CD4-positive, alpha-beta T cell treated with Interleukin-6 at 100 ng/mL for 8 hours (primary cell): ENCODE measurements at places on chromosomes 6 and 20.

DNA sequence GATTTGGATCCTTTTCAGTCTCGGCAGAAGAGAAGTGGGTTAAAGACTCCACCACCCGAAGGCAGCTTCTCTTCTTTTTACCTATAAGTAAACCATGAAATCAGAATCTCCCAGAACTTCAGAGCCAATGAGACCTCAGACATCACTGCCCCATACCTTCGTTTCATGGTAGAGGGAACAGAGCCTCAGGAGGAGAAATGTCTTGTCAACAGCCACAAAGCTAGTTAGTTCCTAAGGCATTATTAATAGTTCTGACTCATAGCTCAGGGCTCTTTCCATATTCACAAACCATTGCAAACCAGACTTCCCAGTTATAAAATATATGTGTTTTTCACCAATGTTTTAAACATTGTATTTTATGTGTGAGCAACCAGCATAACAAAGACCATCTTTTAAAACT lies 118.7 kb upstream of the RIPOR2 start:
- DNase-seq: no peak

DNA sequence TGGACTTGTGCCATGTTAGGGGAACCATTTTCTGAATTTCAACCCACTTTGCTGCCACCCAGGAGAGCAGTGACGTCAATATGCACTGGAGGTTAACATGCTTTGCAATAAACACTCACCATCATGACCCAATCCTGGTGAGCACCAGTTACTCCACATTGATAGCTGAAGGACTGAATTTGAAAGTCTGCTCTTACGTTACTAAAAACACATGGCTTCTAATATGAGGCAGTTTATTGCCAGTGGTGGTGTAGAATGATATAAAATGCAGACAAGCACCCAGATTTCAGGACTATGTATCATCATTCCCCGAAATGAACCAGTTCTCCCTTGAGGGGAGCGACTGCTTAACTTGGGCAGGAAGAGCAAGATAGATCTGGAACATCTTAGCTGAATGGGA lies 23.8 kb downstream of the RFPL4B start:
- no peak for DNase-seq

GRCh38 chr6:105045526-105045925 lies 88.6 kb downstream of the LIN28B start:
- DNase-seq: no peak

GRCh38 chr20:41063442-41063841 lies 34.8 kb downstream of the TOP1 start:
- DNase-seq: no peak

DNA sequence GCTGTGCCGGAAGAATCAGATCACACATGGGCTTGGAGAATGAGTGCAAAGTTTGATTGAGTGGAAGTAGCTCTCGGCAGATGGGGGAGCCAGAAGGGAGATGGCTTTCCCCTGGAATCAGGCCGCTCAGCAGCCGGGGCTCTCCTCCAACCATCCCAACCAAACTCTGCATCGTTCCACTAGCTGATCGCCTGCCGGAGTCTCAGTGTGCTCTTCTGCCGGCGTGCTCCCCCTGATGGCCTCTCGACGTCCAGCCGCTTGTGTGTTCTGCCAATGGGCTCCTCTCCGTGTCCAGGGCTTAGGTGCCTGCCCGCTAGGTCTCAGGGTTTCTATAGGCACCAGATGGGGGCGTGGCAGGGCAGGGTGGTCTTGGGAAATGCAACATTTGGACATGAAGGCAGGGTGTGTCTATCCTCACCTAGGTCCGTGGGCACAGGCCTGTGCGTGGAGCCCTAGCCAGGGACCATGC lies 4.9 kb upstream of the BIRC7 start:
- DNase-seq: no peak

DNA sequence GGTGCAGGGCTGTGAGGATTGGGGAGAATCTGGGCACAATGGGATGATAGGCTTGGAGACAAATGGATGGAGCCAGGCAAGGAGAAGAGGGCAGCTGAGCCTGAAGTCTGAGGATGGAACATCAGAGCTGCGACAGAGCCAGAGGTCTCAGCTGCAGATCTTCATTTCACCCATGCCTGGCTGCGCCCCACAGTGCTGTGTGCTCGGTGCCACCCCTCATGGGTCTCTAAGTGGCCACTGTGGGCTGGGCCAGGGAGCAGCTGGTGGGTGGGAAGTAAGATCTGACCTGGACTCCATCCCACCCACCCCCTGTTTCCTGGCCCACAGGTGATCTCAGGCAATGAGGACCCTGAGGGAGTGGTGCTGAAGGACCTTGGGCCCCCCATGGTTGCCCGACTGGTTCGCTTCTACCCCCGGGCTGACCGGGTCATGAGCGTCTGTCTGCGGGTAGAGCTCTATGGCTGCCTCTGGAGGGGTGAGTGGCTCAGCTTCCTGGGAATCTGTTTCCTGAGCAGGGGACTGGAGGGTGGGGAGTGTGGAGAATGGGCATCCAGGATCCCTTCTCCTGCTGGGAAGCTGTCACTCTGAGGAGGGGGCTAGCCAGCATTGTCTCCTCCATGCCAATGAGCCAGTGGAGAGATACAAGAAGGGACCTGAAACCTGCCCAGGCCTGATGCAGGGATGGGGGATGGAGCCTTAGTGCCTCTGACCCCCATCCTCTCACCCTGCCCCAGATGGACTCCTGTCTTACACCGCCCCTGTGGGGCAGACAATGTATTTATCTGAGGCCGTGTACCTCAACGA lies 6.5 kb downstream of the DDR1 start:
- no peak for DNase-seq

DNA sequence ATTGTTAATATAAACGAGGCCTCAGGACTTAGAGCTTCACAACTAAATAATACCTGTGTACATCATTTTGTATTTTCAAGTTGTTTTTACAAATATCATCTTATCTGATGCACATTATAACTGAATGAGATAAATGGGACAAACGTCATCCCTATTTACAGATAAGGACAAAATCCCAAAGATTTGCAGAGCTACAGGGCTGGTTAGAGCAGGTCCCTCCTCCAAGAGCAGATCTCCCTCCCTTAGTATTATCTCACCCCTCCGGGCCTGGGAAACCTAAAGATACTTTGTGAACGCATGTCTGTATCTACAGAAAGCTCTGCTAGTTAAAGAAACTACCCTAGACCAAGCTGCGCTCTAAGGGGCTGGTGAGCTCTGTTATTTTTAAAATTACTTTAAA lies 130.4 kb upstream of the PROKR2 start:
- no peak for DNase-seq

DNA sequence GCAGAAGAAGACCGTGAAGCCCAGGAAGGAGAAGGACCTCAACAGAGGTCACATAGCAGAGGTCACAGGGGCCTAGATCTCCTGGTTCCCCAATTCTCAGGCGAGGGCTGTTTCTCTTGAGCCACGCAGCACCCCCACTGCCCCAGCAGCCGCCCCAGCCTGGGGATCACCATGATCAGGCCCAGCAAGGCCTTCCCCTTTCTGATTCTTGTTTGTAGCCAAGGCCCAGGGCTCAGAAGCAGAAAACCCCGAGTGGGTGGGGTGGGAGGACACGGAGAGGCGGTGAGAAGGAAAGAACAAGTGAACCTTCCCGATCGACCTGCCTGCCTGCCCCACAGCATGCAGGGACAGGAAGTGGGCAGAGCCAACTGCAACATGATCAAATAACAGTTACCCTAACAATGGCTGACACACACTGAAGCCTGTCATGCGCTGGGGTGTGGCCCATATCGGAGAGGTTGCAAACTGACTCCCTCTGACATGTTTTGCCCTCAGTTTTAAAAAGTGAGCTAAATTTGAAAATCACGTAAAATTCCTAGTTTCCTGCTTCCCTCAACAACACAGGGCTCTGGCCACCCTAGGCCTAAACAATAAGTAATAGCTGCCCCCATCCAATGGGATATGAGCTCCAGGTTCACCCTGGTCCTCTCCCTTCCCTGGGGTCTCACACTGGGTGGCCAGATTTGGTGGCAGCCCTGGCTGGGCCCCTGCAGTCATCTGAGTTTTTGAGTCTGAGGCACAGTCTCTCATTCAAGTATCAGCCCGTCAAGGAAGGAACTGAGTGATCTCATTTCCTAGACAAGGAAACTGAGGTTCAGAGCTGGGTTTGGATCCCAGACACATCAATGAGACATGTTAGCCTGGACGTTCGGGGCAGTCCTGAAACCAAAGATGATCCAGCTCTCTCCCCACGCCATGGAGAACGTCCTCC lies 6.5 kb downstream of the PEDS1 start:
- peak; percentile 82 for DNase-seq

GRCh38 chr6:28696682-28697081 lies 171.0 kb downstream of the GPX5 start:
- DNase-seq: no peak

DNA sequence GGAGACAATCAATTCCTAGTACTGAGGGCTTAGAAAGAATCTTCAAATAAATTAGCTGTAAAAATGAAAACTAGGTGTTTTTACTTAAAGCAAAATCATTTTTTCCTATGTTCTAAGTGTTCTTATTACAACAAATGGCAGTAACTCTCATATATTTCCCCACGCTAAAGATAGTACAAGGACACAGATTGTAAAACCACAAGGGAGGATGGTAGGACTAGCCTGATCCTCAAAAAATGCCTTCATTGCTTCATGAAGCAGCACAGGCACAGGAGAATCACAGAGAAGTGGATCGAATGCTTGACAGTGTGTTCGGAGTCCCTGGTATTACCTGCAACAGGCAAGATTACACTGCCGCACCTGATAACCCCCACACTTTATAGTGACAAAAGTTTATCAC lies 58.5 kb downstream of the SAMD3 start:
- no peak for DNase-seq

DNA sequence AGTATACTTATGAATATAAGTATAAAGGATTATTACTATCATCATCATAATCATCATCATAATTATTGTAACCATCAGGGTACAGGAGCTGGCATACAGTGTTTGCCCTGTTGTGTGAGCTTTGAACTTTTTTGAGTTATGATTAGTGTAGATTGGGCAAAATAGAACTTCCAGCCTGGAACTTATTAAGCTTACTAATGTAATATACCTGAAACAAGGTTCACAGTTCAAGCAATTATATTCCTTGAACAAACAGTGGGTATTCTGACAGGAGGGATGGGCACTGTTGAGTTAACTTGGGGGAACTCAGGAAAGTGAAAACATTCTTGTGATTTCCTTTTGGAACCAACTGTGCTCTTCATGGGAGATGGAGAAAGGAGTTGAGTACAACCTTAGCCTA lies 680.0 kb downstream of the DOK5 start:
- no peak for DNase-seq

- DNase-seq: no peak
Observed at GRCh38 chr20:8557711-8558110, 425.6 kb downstream of the PLCB1 start.

DNA sequence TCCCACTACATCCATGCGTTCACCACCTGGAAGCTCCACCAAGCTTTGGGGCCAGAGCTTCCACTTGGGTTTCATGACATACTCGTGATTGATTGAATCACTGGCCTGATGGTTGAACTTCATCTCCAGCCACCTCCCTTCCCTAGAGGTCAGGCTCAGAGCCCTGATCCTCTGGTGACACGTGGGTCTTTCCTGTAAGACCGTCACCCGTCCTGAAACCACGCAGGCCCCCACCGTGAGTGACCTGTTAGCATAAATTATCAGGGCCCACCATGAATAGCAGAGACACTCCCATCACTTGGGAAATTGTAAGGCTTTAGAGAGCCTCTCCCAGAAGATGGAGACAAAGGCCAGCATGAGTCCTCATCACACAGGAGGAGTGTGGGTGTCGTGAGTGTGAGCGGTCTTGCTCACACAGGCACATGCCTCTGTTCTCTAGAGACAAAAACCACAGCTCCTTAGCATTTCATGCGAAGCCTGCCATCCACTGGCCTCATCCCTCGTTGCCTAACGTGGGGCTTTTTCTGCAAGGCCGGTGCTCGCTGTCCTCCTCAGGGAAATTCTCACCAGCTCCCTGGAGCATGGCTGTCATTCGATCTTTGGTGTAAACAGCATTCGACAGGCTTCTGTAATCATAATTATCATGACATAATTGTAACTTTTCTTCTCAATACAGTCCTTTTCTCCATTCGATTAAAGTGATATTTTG lies 65.1 kb upstream of the DUSP22 start:
- no peak for DNase-seq

GRCh38 chr6:27280540-27281000 lies 31.5 kb downstream of the POM121L2 start:
- DNase-seq: no peak

DNA sequence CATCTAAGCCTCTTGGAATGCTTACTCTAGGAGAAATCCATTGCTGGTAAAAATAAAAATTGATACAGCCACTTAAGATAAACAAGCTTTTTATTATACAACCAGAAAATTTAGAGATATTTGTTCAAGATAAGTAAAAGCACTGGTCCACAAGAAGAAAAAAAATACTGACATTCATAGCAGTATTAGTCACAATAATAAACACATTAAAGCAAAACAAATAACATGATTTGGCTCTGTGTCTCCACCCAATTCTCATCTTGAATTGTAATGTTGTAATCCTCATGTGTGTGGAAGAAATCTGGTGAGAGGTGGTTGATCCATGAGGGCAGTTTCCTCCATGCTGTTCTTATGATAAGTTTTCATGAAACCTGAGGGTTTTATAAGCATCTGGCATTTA lies 1093.5 kb upstream of the ADGRB3 start:
- no peak for DNase-seq

DNA sequence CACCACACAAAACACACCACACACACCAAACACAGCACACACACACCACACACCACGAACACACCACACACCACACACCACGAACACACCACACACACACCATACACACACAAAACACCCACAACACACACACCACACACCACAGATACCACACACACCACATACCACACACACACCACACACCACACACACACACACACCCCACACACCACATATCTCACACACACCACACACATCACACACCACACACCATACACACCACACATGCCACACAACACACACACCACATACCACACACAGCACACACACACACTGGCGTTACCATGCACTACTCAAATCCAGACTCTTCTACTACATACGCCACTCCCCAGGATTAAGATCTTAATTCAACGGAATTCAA lies 118.9 kb upstream of the THBS2 start:
- no peak for DNase-seq

- DNase-seq: no peak
Observed at GRCh38 chr20:40726776-40727175, 37.7 kb upstream of the MAFB start.

- DNase-seq: no peak
Observed at GRCh38 chr20:12798286-12798685, 210.5 kb upstream of the SPTLC3 start.

- no peak for DNase-seq
Observed at GRCh38 chr6:15626160-15626559, 36.7 kb downstream of the DTNBP1 start.

DNA sequence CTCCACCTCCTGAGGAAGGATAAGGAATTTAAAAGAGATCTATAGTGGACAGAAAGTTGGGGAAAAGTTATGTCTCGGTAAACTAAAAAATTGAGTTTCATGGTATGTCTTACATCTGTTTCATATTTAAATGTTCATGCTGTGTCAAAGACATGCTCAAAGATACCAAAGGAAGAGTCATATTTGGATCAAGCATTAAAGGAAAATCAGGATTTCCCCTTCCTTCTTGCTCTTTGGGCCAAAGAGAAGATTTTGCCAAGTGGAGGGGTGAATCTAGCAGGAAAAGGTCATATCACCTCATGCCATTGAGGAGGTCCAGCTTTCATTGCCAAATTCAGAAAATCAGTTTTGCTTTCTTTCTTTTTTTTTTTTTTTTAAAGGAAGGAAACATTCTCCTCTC lies 192.4 kb downstream of the OGFRL1 start:
- DNase-seq: no peak
